ENCODE measurements at places on chromosomes 3 and 15. TPM values are rescaled to one million over a fixed set of nuclear protein-coding genes. Genes with fewer than 3 reads are reported as not detected.

ACTC1 gene
- not detected for total RNA-seq

DUOXA2 gene
- not detected for total RNA-seq

PLA2G4D gene
- not detected for total RNA-seq

TGM4 gene
- total RNA-seq: 0.14 TPM

PROK2 gene
- not detected for total RNA-seq

CACNA1D gene
- not detected for total RNA-seq

HTR3E gene
- not detected for total RNA-seq

MYRIP gene
- total RNA-seq: 30.0 TPM

COPB2 gene
- 185 TPM for total RNA-seq
